ENCODE measurements at places on chromosomes 4 and X.
A peak's percentile ranks its signal among the peaks of the same experiment; 100 is the strongest.

- peak; percentile 79 for DNase-seq
These were observed 220.3 kb upstream of the CXCL13 start for GRCh38 chr4:77385124-77385969.

- peak; percentile 23 for DNase-seq
These were observed 46.0 kb downstream of the TFDP3 start for GRCh38 chrX:133171962-133172708.

DNA sequence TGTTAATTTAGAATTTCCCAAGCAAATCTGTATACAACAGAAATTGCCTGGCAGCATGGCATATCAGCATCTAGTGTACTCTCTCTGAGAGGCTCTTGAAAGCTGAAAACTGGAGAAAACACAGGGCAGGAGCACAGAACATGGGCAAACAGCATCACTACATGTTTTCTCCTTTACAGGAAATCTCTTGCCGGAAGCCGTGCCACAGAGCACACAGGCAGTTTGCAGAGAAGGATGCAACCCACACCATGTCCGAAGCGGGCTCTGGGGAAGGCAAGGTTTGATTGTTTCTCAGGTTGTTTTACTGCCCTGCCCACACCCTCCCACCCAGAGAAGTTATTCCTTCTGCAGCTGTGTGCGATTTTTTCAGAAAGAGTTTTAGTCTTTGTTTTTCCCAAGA is 41.1 kb upstream of the FAM9C start:
- DNase-seq, result peak; percentile 47

DNA sequence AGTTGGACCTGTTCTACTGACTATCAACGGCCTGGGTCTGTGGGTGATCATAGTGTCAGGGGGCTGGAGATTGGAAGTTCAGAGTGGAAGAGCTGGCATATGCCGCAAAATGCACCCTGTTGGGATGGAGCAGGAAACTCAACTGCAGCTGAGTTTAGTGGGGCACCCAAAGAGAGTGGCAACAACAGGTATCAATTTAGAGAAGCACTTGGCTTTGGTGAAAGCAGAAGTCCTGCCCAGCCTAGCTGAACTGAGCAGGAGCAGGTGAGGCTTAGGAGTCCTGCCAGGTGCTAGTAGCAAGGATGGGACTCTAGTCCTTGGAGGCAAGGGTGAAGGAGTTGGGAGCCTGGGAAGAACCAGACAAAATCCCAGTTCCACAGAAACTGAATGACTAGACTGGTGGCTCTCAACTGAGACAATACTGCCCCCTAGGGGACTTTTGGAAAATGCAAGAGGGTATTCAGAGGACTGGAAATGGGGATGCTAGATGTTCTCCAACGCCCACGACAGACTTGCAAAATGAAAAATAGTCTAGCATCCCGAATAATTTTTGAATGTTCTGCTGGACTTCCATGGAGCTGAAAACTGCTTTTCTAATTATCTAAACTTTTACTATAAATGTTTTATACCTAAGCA is 49.4 kb downstream of the RTL9 start:
- DNase-seq, result peak; percentile 41

GRCh38 chr4:87188048-87188447 is 32.4 kb downstream of the KLHL8 start:
- DNase-seq, result peak; percentile 8

DNA sequence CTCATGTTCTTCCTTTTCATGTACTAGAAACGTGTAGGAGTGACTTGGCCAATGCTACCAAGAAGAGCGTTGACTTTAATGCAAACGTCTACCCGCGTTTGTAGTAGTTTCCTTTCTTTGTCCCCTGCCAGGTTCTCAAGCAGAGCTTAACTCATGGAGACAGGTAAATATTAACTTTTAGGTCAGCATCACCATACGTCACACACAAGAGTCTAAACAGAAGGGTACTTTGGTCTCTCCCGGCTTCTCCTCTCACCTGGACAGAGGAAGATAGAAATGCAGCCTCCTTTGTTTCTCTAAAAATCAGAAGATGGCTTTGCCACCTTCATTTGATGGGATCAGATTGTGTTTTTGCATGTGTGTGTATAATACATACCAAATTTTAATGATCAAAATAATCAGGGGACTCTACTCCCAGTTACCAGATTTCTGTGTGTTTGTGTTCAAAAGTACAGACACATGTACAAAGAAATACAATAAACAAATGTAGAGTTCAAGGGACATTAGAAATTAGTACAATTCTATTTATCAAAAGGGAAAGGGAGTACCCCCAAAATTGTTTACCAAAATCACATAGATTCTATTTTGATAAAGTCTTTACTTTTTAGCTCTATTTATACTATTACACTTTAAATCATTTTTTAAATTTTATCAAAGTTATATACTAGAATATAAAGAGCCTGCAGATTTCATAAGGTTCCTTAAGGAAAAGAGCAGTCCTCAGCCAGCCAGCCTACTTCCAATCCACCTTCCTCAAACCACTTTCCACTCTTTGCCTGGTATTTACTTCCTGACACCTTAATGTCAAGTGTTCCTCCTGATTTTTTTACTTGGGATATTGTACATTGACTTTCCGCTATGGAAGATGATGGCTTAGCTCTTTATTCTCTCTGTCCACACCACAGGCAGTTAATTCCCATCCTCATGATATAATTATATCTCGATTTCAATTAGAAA is 195.5 kb downstream of the RELL1 start:
- DNase-seq, result no peak

DNA sequence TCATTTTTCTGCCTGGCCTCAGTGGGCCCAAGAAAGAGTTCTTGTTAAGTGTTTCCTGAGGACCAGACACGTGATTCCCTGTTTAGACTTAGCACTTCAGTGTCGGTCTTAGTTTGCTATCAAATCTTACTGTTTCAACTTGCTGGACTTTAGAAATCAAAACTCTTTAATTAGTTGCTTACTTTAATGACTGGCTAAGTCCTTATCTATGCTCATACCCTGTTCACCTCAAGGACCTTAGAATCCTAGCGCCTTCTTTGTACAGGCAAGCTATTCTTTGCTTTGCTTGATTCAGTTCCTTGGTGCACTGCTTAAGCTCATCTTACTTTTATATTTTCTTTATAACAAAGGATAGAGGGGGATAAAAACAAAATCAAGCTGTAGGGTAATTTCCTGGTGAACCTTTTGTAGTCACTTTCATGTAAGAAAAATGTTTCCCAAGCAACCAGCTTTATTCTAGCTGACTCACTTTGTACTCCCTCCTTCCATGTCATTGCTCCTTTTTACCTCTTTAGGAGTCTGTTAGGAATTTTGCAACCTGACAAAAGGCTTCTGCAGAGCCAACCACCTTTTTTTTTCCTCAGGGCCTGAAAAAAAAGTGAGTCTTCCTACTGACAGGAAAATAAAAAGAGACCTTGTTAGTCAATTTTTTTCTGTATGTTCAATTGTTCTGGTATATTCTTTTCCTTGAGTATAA is 14.7 kb downstream of the WDR44 start:
- no peak for DNase-seq

- no peak for DNase-seq
These were observed 45.8 kb upstream of the CLCN4 start for GRCh38 chrX:10110984-10111363.

DNA sequence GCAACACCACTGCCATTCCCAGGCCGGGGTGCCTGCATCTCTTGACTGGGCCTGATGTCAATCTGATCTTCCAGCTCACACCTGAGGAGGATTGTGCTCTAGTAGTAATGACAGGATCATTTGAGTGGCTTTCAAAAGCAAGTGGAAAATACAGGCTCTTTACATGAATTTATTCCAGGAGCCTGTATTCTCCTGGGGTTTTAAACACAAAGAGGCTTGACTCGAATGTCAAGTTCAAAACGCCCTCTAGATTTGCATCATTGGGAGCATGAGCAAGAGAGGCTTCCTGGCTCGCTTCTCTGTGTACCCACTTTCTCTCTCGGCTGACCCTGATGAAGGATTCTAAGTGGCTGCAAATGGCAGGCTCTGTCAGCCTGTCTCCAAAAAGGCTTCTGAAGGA is 199.5 kb upstream of the PUDP start:
- no peak for DNase-seq

DNA sequence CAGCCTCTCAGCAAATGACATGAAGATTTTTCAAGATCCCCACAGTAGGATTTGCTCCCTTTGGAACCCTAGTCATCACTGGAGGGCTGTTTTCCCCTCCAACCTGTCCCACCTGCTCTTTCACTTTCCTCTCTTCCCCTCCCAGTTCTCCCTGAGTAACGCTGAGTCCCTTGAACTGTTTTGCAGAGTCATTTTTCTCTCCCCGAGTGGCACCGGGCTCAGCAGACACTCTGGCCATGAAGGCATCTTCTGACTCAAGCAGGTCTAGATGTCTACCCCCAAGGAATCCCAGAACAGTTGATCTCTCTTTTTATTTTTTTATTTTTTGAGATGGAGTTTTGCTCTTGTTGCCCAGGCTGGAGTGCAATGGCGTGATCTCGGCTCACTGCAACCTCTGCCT is 52.2 kb downstream of the HTRA3 start:
- no peak for DNase-seq

DNA sequence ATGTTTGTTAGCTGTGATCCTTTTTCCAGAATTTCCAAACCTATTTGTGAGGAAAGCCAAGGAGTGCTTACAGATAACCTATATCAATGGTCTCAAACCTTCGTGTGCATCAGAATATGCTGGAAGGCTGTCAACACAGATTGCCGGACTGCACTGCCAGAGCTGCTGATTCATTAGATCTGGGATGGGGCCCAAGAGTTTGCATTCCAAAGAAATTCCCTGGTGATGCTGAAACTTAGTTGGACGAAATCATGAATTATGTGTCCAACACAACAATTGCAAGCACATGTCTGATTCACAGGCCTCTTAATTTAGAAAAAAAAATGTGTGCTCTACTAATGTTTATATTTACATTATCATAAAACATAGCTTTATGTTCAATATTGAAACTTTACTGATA is 544.0 kb upstream of the AMOT start:
- no peak for DNase-seq

GRCh38 chrX:84046403-84046984 is 141.5 kb downstream of the RPS6KA6 start:
- DNase-seq, result peak; percentile 34

GRCh38 chrX:45322820-45323219 is 122.1 kb upstream of the DIPK2B start:
- DNase-seq, result no peak

DNA sequence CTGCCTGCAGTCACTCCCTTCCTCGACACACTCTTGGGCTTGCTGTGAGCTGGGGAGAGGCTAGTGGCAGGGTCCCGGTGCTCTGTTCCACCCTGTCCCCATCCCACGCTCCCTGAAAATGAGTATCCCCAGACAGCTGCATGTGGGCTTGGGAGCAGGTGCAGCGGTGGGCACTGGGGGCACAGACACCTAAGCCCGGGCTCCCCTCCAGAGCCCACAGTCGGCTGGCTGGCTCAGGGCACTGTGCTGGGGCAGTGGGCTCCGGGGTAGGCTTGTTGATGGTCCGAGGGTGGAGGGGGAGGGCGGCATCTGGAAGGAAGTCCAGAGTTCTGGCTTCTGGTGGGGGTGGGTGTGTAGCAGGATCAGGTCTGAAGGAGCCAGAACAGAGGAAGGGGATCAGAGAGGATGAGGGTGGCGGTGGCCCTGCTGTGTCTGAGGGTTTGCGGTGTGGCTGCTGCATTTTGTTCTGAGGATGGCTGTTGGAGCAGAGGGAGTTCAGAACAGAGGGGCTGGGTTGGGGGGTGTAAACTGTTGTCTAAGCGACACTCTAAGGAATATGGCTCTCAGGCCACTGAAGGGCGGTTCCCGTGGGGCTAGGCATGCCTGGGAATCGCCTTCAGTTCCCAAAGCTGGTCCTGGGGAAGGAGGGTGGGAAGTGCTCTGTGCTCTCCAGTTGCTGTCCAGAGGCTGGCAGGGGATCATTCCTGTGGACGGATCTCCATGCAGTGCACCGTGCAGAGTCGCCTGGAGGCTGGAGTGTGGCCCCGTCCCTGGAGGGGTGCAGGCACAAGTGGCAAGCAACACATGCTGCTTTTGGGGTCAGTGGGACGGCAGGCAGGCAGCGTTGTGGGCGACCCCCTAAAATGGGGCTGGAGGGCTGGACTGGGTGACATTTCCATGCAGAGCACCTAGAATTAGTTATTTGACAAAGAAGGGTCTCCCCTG is 114.0 kb downstream of the SORCS2 start:
- DNase-seq, result no peak

GRCh38 chr4:156241896-156242295 is 288.2 kb upstream of the CTSO start:
- DNase-seq, result no peak

DNA sequence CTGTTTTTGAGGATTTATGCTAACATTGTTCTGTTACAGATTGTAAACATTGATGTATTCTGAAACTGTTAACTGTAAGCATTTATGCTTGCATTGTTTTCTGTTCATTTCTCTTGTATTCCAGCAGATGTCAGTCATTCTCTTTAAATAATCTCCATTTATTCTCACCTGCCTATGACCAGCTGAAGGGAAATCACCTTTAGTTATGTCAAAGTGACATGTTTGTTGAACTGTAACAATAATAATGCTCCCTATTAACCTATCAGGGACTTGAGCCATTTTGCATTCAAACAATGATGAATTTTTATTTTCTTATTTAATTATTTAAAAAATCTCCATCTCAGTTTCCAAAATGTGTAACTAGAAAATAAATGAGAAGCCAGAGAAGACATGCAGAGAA is 58.0 kb downstream of the SPCS3 start:
- DNase-seq, result peak; percentile 46

- no peak for DNase-seq
These were observed 28.6 kb downstream of the RGS12 start for GRCh38 chr4:3321295-3321889.

- no peak for DNase-seq
These were observed 605.9 kb upstream of the DIPK2B start for GRCh38 chrX:45806410-45807121.

DNA sequence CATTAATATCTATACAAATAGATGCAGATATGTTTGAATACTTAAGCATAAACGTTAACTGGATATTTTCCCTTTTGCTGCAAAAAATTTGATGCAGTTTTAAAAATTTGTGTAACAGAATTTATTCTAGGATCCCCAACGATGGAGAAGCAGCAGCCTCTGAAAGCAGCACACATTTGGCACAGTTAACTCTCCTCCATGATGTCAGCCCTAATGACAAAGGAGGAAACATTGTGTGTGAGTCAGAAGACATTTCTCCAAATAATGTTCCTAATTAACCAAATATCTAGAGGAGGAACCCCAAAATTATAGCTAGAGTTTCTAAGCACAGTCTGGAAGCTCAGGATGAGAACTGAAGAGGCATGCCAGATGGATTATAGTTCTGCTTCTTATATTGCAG is 281.9 kb upstream of the MAD2L1 start:
- no peak for DNase-seq

DNA sequence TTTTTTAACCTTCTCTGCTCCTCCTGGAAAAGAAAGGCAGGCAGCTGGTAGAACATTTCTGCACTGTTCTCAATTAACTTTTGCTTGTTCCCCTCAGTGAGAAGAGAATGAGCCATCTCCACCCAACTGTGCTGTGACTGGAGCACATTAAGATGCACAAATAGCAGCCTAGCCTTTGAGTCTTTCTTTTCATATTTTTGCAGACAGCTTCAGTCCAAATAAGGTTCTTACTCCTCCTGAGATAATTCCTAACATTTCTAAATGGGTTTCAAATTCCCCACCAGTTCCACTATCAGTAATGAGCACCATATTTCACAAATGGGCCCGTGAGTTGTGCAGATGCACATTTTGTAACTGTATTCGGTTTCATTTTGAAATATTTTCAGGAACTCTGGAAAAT is 118.6 kb downstream of the SPCS3 start:
- no peak for DNase-seq

GRCh38 chrX:153624196-153625091 is 22.6 kb upstream of the DUSP9 start:
- DNase-seq, result no peak
